ENCODE measurements at places on chromosomes 13 and 19. TPM values are rescaled to one million over a fixed set of nuclear protein-coding genes. Genes with fewer than 3 reads are reported as not detected.

DNA sequence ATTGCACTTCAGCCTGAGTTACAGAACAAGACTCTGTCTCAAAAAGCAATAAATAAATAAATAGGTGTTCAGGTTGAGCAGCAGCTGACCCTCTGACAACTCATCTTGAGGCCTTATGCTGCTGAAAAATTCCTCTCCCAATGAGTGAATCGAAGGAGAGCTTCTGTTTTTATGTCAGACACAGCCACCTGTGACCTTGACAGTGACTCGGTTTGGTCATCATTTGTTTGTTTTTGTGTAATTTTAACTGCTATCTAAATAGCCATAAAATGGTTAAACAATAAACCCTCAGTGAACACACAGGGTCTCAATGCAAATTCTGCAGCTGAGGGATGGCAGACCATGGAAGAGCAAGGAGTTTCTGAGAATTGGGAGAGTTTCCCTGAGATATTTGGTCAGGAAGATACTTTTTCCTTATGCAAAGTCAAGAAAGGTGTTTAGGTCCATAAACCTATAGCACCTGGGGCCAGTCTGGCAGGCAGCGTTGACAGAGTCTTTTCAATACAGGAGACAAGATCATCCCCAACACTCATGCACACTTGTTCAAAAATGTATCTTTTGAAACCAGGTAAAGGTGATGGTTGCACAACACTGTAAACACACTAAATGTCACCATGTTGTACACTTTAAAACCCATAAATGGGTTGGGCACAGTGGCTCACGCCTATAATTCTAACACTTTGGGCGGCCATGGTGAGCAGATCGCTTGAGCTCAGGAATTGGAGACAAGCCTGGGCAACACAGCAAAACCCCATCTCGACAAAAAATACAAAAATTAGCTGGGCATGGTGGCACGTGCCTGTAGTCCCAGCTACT is 16.6 kb upstream of the SLC25A30 start:
- no peak for DNase-seq

Gene ZFR2
- total RNA-seq, result not detected

Gene WASF3
- total RNA-seq, result 9.9 TPM

- no peak for DNase-seq
These were observed 1.2 kb downstream of the NDUFA13 start for GRCh38 chr19:19517235-19517619.

GRCh38 chr13:31196992-31197391 is 2.8 kb upstream of the B3GLCT start:
- no peak for DNase-seq

Gene APOC1
- 1.4 TPM for total RNA-seq

- DNase-seq, result no peak
These were observed 161.8 kb downstream of the DIAPH3 start for GRCh38 chr13:60001889-60002288.

Gene OR4F17
- not detected for total RNA-seq

GRCh38 chr19:51784922-51785690 is 9.9 kb upstream of the FPR3 start:
- peak; percentile 76 for DNase-seq

GRCh38 chr19:33208904-33209849 is 15.0 kb downstream of the LRP3 start:
- peak; percentile 59 for DNase-seq

DNA sequence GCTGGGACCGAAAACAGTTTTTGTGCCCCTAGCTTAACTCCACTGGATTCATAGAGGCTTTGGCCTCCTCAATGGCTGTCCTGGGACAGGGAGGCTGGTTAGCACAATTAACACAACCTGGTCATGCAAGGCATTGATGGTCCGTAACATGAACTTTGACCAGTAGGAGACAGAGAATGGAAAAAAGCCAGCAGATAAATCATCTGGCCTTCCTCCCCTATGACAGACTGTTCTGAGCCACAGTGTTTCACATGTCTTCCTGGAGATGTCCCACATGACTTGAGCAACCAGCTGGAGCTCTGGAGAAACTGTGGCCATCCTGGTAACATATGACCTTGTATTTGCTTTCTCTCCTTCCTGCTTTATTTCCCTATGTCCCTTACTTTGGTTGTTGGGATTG is 244.2 kb downstream of the UQCRFS1 start:
- no peak for DNase-seq

Gene C3
- 482 TPM for total RNA-seq

Data from Right ventricle myocardium inferior (tissue), 1 donor.